ENCODE measurements at places on chromosomes 5 and 9.
A peak's percentile ranks its signal among the peaks of the same experiment; 100 is the strongest.

- no peak for DNase-seq
Observed at GRCh38 chr5:111017731-111018130, 53.8 kb upstream of the TSLP start.

- DNase-seq = no peak
Observed at GRCh38 chr5:56088967-56089829, 94.4 kb upstream of the IL6ST start.

GRCh38 chr9:18185196-18185595, 288.8 kb upstream of the ADAMTSL1 start:
- DNase-seq = no peak

GRCh38 chr5:162529886-162530285, 462.3 kb downstream of the GABRG2 start:
- DNase-seq = no peak

DNA sequence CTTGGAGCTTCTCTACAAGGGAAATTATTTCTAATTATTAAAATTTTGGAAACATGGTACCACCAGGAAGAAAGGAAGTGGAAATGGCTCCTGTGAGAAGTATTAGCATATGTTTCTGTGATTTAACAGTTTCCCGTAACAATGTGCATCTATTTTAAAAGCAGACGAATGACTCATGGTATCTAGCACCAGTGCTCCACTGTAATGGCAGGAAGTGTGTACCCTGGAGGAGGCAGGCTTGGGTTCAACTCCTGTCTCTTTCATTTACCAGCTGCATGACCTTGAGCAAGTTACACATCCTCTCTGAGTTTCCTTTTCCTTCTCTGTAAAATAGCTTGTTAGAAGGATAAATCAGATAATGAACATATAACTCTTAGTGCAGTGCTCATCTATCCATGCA, 41.0 kb upstream of the ANGPTL2 start:
- no peak for DNase-seq

GRCh38 chr9:124795881-124796431, 19.0 kb downstream of the OLFML2A start:
- no peak for DNase-seq

DNA sequence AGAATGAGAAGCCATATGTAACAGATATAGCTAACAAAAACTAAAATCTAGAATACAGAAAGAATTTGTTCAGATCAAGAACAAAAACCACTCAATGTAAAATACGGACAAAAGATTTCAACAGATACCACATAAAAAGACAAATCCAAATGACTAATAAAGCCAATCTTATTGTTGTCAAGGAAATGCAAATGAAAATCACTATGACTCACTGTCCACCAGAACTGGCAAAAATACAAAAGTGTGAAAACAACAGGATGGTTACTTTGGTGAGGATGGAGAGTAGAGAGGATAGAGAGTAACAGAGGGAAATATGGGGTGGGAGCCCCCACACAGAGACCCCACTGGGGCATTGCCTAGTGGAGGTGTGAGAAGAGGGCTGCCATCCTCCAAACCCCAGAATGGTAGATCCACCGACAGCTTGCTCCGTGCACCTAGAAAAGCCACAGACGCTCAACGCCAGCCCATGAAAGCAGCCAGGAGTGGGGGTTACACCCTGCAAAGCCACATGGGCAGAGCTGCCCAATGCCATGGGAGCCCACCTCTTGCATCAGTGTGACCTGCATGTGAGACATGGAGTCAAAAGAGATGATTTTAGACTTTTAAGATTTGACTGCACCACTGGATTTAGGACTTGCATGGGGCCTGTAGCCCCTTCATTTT, 15.2 kb upstream of the RHOBTB3 start:
- DNase-seq = no peak

DNA sequence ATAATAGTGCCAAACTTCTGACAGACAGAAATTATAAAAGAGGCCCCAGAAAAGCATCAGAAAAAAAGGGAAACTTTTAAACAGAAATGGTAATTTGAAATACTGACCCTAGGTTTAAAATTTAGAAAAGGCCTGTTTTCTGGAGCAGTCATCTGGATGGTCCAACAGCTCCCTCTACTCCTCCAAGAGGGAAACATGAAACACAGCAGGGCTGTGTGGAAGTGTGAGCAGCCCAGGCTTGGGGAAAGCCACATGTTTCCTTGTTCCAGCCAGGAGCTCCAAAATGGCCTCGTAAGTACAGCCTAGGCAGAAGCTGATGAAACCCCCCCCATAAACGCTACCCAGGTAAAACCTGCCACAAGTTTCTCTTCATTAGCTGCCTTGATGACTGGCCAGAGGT, 499.3 kb upstream of the ADAMTS16 start:
- DNase-seq = peak; percentile 3

DNA sequence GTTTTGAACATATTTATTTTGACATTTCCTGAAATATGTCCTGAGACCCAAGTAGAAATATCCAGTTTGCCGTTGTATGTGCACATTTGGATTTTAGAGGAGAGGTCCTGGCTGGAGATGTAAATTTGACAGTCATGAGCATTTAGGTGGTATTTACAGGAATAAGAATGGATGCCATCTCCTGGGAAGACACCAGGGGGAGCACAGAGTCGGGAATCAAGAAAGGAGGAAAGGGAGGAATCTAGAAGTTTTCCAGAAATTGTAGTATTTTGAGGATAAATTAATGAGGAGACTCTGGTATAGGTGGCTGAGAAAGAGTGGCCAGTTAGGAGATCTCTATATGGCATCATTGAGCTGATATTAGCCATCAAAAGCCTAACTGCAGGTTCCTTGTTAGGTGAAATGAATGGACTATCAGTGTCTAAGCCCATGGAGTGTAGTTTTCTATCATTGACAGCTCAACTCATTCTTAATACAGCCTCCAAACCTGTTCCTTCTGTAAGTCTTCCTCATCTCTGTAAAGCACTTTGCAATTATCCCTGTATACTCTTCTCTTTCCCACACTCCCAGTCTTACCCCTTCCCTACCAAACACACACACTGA, 7.2 kb downstream of the GAPT start:
- peak; percentile 50 for DNase-seq

DNA sequence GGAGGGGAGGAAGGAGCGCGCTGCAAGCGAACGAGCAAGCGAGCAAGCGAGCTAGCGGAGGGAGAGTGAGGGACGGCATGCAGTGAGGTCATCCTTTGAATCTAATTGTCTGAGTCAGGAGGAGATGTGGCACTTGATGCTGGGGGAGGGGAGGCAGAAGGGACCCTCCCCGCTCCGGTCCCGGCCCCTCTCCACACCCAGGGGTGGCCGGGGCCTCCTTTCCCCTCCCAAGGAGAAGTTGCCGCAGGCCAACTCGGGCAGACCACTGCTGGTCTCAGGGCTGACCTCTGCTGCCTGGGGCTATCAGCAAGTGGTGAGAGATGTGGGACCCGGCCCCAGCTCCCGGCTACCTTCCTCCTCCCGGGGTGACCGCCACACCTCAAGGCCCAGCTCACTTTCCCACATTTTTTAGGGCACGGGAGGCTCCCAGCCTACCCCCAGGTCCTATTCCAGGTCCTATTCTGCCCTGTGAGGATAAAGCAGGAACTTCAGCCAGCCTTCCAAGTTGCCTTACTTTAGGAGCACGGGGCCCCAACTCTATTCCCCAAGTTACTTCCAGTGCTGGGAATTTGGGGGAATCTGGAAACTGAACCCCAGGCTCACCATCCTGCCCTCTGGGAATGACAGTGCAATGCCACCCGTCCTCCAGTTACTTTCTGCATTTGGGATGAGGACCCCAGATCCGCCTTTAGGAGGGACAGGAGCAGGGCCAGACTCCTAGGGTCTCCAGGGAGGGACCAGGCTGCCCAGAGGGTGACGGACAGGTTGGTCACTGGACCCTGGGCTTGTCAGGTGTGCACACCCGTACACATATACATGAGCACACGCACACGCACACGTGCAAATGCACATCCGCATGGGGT, 11.1 kb downstream of the CNTFR start:
- peak; percentile 63 for DNase-seq

GRCh38 chr9:36924071-36924470, 110.0 kb downstream of the PAX5 start:
- no peak for DNase-seq

- DNase-seq = no peak
Observed at GRCh38 chr9:122011818-122012498, 81.2 kb downstream of the TTLL11 start.

- no peak for DNase-seq
Observed at GRCh38 chr5:32707418-32707997, 3.6 kb upstream of the NPR3 start.

DNA sequence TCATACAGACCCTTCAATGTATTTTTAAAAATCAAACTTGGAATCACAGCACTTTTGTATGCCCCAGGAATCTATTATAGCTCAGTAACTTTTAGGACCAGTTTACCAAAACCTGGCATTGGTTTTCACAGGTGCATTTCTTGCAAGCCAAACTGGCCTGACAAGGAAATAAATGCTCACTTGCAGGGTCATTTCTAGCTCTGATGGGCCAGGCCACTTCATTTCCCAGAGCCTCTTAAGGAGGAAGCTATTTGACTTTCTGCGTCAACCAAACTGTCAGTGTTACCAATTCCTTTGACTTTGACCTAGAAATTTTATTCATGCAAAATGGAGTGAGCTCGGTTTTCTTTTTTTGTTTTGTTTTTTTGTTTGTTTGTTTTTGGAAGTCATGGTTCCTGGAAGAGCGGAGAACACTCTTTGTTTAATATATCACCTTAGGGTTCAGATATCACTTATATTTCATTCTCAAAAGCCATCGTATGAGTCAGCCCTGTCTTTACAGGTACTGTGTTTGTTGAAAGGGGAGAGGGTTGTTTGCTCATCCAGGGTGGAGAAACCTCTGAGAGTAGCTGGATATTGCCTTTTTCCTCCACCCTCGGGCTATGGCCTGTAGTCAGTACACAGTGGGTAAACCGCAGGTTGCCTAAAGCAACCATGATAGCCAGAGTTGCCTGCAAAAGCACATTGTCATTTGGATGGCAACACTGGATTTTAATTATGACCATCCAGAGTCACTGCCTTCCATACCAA, 58.9 kb downstream of the GNA14 start:
- DNase-seq = no peak

- no peak for DNase-seq
Observed at GRCh38 chr5:152107220-152107619, 182.6 kb upstream of the GLRA1 start.

DNA sequence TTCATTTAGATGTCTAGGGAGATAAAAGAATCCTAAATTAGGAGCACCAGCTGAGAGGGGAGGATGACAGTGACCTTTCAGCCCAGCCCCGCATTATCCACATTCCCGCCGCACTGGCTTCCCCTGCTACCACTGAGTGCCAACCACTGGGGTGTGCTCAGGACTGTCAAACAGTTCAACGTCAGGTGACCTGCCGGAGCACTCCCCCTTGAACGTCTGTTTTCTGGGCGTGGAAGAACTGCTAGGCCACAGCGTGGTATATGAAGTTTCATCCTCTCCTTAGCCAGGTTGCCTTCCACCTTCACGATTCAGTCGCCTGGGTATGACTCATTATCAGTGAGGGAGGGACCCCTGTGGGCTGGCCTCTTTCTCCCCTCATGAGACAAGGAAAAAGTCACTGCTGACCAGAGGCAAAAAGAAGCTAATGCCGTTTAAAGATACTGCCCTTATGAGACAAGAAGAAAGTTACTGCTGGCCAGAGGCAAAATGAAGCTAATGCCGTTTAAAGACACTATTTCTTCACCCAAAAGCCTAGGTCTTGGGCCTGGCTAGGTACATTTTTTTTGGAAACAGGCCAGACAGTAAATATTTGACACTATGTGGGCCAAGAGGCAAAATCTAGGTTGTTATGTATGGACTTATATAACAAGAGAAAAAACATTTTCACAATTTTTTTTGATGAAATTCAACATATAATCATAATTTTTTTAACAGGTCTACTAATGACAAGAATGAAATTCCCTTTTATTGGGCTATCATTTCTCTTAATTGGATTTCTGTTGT, 4.6 kb downstream of the NMRK1 start:
- DNase-seq = peak; percentile 81

- DNase-seq = no peak
Observed at GRCh38 chr9:33660772-33661171, 134.6 kb upstream of the PRSS3 start.

DNA sequence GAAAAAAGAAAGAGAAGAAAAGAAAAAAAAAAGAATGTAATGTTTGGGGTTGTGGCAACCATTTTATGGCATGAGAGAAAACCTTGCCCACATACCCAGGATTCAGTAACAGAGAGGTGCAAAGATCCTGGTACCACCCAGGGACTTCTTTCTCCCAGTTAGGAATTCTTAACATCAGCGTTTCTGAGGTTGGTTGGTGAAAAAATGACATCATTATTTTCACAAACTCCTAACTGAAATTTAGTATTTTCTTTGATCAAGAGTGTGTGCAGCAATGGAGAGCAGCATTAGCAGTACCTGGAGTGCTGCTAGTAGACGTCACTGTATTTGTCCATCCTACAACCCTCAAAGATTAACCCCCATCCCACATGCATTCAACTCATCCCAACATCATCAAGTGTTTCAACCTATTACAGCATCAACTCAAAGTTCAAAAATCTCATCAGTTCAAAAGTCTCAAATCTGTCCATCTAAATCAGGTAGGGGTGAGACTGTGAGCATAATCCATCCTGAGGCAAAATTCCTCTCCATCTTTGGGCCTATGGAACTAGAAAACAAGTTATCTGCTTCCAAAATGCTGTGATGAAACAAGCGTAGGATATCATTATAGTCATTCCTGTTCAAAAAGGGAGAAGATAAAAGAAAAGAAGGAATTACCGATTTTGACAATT, 60.1 kb upstream of the MSX2 start:
- no peak for DNase-seq

- no peak for DNase-seq
Observed at GRCh38 chr5:127439644-127440043, 77.8 kb upstream of the PRRC1 start.

- no peak for DNase-seq
Observed at GRCh38 chr5:15691521-15691920, 191.5 kb downstream of the FBXL7 start.

DNA sequence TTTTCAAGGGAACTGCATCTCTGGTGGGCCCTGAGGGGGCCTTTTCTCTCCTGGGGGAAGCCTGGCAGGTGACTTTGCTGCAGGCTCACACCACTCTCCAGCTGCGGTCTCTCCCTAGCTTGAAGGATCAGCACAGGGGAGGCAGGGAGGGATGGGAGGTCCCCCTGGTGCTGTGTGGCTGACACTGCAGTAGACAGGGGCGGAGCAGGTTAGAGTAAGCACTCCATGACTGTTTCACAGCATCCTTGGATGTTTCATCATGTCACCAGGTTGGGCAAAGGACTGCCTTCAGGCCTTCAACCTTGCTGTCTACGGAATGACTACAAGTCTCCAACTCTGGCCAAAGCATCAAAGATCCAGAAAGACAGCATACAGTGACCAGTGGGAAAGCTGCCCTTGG, 470.7 kb downstream of the CDK5RAP2 start:
- DNase-seq = no peak

DNA sequence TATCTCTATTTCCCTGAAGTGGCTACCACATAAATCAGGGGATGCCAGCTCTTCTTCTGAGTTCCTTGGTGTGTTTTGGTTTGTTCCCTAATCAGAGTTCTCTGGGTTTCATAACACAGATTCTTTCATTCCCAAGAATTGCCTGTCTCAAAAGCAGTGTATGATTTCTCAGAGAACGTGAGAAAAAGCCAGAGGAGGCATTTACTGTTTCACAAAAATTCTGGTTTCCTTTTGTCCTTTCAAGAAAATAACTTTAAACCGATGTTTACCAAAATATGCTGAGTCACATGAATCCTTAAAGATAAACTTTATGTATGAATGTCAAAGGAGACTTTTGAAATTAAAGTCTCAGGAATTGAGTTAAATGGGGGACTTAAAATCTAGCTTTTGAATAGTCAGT, 314.3 kb downstream of the EBF1 start:
- DNase-seq = no peak
